NCI-H1048 (cell line): ENCODE measurements at places on chromosomes 7 and 10.

DNA sequence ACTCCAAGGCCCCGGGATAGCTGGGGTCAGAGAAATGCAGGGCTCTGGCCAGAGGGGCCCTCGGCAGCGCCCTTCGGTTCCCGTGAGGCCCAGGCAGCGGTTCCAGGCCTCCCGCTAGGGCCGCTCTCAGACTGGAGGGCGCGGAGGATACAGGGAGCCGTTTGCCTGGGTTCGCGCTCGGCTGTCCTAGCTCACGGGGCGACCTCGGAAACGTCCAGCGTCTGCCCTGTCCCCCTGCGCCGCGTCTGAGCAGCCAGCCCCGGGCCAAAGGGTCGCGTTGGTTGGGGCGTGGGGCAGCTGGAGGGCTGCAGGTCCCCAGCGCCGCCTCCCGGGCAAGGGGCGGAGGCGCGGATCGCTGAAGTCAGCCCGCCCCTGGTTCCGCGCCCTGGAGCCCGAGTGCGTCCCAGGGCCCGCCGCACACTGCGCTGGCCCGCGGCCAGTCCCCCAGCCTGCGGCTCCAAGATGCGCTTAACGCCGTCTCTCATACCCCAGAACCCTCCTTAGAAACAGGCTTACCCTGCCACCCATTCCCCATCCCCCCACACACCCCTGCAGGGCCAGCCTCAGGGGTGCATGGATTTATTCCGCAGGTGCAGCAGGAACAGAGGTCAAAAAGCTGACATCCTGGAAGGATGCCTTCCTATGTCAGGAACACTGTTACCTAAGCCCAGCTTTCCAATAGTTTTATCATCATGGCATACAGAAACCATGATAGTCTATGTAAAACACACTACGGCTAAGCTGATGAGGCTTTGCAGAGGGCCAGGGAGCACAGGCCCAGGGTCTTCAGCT is 22.1 kb upstream of the OPN4 start:
- DNase-seq, result no peak

GRCh38 chr7:16609842-16610450 is 35.6 kb downstream of the ANKMY2 start:
- no peak for DNase-seq

DNA sequence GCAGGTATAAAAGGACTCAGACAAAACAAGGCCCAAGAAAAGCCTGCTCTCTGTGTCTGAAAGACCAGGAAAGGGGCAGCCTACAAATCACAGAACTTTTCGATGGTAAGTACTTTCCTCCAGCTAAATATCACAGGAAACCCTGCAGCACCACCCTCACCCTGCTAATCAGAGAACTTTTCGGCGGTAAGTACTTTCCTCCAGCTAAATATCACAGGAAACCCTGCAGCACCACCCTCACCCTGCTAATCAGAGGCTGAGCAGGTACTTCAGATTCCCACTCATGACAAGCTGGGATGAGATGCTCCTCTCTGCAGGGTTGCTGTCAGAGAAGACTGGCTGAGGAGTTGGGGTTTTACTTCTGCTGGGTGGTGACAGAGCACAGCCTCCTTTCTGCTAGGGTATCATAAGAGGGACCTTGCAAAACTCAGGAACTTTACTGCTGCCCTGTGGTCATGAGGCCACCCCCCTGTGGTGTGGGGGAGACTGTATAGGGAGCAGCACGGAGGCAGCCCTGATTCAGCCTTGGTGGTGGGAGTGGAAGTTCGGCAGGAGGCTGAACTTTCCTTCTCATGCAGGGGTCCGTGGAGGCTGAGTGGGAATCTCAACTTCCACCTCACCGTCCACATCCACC is 7.2 kb downstream of the WDR37 start:
- no peak for DNase-seq

DNA sequence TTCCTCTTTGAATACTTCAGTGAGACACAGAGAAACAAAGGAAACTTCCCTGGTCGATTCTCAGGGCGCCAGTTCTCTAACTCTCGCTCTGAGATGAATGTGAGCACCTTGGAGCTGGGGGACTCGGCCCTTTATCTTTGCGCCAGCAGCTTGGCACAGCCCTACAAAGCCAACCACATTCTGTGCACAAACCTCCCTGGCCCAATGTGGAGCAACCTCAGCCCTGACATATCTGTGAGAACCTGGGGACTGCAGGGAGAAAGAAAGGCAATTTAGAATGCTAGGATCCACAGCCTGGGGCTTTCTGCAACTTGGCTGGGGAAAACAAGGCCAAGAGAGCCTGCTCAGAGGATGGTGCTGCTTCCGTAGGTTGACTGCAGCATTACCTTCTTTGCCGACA is 63.5 kb upstream of the PRSS58 start:
- no peak for DNase-seq
